Stimulated activated CD8-positive, alpha-beta memory T cell treated with anti-CD3 and anti-CD28 coated beads, Interleukin-15, amount 100 ng/mL, for 24 hours (primary cell): ENCODE measurements at places on chromosomes 2 and 18.

- DNase-seq = no peak
Observed at GRCh38 chr2:202133200-202133908, 60.3 kb downstream of the KIAA2012 start.

GRCh38 chr2:160609346-160609745, 115.7 kb upstream of the RBMS1 start:
- no peak for DNase-seq

DNA sequence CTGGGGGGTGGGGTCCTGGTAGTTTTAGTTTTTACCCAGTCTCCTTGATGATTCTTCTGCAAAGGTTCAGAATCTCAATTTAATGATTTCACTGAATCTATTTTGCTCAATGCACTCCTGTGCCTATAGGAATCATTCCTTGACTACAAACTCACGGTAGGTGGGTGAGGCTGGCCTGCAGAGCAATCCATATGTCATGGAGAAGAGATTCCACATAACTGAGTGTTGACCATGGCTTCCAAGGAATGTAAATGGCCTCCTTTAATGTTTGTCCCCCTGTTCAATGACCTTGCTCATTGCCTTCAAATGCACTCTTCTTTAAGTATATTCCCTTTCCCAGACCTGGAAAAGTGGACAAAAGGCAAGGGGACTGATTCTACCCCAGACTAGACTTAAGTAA, 12.5 kb downstream of the FAP start:
- DNase-seq = no peak

- no peak for DNase-seq
Observed at GRCh38 chr2:102057502-102058292, 65.9 kb downstream of the IL1R2 start.

GRCh38 chr2:33839791-33840190, 240.7 kb upstream of the FAM98A start:
- no peak for DNase-seq

- DNase-seq = no peak
Observed at GRCh38 chr2:138476186-138476585, 25.4 kb upstream of the SPOPL start.

GRCh38 chr2:23645230-23645808, 260.3 kb downstream of the KLHL29 start:
- DNase-seq = no peak

- DNase-seq = no peak
Observed at GRCh38 chr2:66547887-66548286, 113.0 kb downstream of the MEIS1 start.

DNA sequence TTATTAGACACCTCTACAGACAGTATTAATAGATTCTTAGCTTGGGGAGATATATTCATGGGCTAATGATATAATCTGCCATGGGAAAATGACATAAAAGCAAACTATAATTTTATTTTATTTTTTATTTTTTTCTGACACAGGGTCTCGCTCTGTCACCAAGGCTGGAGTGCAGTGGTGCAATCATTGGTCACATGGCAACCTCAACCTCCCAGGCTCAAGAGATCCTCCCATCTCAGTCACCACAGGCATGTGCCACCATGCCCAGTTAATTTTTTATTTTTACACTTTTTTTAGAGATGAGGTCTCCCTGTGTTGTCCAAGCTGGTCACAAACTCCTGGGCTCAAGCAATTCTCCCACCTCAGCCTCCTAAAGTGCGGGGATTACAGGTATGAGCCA, 39.3 kb downstream of the RTN4 start:
- DNase-seq = no peak

DNA sequence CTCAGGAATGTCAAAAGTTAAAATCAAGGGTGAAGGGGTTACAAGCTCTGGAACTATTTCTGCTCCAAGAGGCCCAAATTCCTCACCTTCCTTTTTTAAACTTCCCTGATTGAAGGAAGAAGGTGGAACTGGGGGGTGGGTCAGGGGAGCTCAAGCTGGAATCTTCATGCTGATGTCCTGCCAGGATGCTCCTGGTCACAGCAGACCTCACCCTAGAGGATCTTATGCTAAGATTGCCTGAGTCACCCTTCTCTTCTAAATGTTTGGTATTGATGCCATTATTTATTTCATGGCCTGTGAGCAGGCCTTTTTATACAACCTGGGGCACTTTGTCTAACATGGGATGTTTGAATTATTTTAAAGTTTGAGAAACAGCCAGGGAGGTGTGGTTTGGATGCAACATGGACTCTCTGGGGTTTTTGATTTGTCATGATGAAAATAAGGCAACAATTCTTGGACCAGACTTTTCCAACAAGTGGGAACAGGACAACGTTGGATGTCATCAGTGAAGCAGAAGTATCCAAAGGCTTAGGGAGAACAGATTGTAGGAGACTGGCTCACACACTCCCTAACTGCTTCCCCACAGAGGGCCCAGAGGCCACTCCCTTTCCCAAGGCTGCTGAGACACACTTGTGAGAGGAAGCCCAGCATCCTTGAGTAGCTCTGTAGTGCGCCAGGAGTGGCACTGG, 420.2 kb upstream of the MEX3C start:
- no peak for DNase-seq
